ENCODE measurements at places on chromosomes 3 and 15.

GRCh38 chr3:16942955-16943354 lies 58.2 kb downstream of the PLCL2 start:
- DNase-seq, result no peak

GRCh38 chr15:35722501-35722900 lies 176.5 kb upstream of the DPH6 start:
- DNase-seq, result no peak

DNA sequence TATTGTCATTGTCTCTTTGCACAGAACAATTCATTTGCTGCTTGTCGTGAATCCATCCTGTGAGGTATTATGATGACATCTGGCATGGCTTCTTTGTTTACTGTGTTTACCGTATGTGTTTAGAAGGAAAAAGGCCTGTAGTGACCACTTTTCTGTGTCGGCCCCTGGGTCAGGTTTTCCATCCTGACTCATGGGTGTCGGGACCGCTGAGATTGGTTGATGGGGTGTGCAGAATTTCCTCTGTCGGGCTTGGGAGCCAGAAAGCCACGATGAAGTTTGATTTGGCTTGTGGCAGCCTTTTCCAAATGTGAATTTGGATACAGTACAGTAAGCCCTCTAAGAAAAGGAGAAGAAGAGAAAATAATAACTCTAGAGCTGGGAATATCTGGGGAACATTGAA lies 113.5 kb downstream of the FNDC3B start:
- no peak for DNase-seq

- DNase-seq, result no peak
Measured at GRCh38 chr3:13170317-13170716, 97.1 kb upstream of the IQSEC1 start.

DNA sequence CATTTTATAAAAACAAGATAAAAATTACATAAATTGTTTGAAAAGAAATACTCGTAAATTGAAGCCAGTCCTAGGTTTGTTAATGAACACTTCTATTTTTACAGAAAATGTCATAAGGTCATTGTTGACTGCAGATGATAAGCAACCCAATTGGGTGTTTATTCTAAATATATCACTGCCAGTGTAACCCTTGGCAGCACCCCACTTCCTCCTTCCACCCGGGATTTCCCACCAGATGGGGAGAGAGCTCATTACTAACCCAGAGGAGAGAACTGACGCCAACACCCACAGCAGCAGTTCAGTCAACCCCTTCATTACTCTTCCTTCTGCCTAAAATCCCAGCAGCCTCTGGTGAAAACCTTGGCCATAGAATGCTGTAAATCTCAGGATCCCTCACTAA lies 307.6 kb downstream of the GAP43 start:
- DNase-seq, result no peak

- DNase-seq, result peak; percentile 14
Measured at GRCh38 chr15:98650417-98651035, 2.2 kb downstream of the IGF1R start.

Data from stimulated activated CD8-positive, alpha-beta memory T cell treated with anti-CD3 and anti-CD28 coated beads, Interleukin-4, amount 100 ng/mL, for 1 hour (primary cell).